ENCODE measurements at places on chromosomes 1 and 21. TPM values are rescaled to one million over a fixed set of nuclear protein-coding genes. Genes with fewer than 3 reads are reported as not detected.

GRCh38 chr21:45199201-45199600 is 88.5 kb downstream of the POFUT2 start:
- peaks cover 16% of the 10 kb centered on the region for H3K36me3 ChIP-seq
- DNase-seq, result no peak
- no peak overlapping the region for H3K4me3 ChIP-seq
- H3K4me1 ChIP-seq, result no peaks in the 10 kb centered on the region
- H3K27ac ChIP-seq, result no peak overlapping the region

DNA sequence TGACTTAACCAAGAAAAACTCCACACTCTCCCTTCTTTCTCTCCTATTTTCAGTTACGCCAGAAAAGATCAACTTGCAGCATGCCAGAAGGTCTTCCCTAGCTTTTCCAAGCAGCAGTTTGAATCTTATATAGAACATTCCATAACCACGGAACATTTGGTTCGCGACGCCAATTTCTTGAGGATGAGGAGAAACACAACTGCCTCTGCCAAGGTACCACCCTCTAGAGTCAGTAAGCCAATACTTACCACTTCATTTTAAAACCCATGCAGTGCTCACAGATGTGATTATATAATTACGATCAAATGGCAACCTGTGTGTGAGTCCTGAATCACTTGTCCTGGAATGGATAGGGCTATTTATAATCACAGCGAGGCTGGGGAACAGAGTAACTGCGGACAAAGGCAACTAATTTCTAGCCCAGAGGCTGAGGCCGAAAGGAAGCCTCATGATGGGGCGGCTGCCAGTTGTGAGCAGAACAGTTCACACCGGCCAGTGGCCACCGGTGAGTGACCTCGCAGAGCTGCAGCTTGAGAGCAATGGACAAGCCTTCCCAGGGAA is 43.2 kb upstream of the BACE2 start:
- H3K27ac ChIP-seq, result no peak overlapping the region
- no peaks in the 10 kb centered on the region for H3K27me3 ChIP-seq
- H3K4me1 ChIP-seq, result no peaks in the 10 kb centered on the region
- no peak overlapping the region for H3K4me3 ChIP-seq

DNA sequence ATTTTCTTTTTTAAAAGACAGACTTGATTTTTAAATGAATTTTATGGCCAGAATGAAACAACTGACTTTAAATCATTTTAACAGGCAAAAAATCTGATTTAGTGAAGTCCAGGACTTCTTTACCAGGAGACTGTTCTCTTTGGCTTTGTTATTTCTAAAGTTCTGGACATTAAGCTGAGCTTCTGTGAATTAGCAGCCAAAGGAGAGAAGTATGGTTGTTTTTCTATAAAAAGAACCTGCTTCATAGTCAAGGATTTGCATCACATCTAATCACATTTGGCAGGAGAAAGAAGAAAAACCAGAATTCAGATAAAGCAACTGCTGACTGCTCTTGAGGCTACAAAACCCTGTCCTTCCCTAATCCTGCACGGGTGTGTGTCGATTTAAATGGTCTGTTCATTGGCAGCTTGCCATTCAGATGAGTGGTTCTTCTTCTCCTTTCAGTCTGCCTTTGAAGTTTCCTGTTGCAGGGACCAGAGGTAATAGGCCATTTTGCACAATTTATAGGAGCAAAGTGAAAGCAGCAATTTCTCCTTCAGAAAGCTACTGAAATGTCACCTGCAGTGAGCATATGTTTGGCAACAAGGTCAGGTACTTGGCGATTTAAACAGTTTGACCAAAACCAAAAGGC is 215.4 kb downstream of the OLFM3 start:
- no peaks in the 10 kb centered on the region for H3K4me1 ChIP-seq
- no peak overlapping the region for H3K4me3 ChIP-seq
- H3K36me3 ChIP-seq, result no peaks in the 10 kb centered on the region
- no peaks in the 10 kb centered on the region for H3K27me3 ChIP-seq
- peak; percentile 41 for DNase-seq

DNA sequence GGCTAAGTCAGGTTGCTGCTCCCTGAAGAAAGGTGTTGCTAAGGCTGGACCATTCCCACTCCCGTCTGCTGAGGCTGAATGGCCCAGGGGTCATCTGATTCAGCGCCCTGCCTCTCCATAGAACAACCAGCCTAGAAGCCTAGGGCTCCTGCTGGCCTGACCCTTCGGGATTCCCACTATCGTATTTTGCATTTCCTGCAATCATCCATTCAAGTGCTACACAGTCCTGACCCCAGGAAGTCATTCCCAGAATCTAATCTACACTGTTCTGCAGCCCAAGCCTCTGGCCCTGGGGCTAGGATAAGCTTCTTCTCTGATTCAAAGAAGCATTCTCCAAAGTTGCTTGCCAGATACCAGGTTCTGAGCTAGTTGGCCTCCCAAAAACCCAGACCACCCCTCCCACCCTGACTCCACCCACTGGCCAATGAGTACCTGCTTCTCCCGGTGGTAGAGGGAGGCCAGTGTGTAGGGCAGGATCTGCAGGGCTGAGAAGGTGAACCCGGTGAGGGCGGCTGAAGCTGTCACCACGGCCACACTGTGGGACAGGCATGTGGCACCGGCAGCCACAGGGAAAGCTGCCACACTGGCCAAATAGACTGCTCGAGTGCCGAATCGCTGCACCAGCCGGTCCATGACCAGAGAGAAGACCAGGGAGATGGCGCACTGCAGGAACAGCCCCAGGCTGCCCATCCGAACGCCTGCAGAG is 18.7 kb downstream of the SLC45A3 start:
- no peaks in the 10 kb centered on the region for H3K27me3 ChIP-seq
- H3K4me3 ChIP-seq, result no peak overlapping the region
- no peak for DNase-seq

DNA sequence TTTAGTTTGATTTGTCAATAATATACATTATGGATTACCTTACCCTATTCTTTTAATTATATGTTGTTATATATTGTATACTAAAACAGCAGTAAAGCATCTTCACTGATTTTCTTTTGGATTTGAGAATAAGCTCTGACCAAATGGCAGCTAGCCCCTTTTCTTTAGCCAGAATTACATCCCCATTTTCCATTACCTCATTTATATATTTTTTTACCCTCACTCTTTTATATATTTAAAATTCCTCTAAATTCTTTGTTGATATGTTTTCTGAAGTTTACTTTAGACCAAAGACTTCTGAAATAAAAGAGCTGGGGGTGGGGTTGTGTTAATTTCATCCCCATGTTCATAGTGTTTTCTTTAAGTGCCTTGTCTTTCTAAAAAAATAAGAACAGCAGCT is 24.6 kb downstream of the ANGPTL1 start:
- H3K4me1 ChIP-seq, result no peaks in the 10 kb centered on the region
- no peaks in the 10 kb centered on the region for H3K36me3 ChIP-seq
- no peaks in the 10 kb centered on the region for H3K27me3 ChIP-seq
- H3K27ac ChIP-seq, result no peak overlapping the region

GRCh38 chr21:32770871-32771523 is 558 bp downstream of the PAXBP1 start:
- H3K27ac ChIP-seq, result peak overlapping the region; percentile 95
- H3K36me3 ChIP-seq, result peaks cover 17% of the 10 kb centered on the region
- H3K4me3 ChIP-seq, result peak overlapping the region; percentile 93
- DNase-seq, result peak; percentile 61
- H3K4me1 ChIP-seq, result peaks cover 18% of the 10 kb centered on the region

GRCh38 chr21:27057997-27058396 is 91.1 kb upstream of the ADAMTS5 start:
- H3K36me3 ChIP-seq, result no peaks in the 10 kb centered on the region
- DNase-seq, result no peak
- no peak overlapping the region for H3K27ac ChIP-seq

DNA sequence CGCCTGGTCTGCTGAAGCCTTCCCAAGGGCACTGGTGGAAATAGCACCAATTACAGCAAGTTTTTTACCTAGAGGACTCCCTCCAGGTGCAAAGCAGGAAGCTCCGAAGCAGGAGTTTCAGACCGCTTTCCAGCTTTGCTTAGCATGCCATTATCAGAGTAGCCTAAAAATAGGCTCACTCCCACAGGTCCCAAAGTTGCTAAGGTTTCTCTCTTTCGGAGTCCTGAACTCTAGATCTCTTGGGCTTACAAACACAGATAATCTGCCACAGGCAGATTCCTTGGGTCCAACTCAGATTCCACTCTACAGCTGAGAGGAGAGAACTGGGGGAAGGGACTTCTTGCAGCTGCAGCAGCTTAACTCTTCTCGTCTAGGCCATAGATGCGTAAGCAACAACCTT is 22.5 kb downstream of the ZMYND12 start:
- H3K36me3 ChIP-seq, result no peaks in the 10 kb centered on the region
- no peaks in the 10 kb centered on the region for H3K4me1 ChIP-seq
- no peak for DNase-seq
- no peak overlapping the region for H3K27ac ChIP-seq
- H3K4me3 ChIP-seq, result no peak overlapping the region
- no peaks in the 10 kb centered on the region for H3K27me3 ChIP-seq

- H3K27me3 ChIP-seq, result no peaks in the 10 kb centered on the region
- no peak overlapping the region for H3K4me3 ChIP-seq
- H3K4me1 ChIP-seq, result no peaks in the 10 kb centered on the region
- DNase-seq, result no peak
These were observed 126.9 kb upstream of the GRIK3 start for GRCh38 chr1:37161171-37161570.

GRCh38 chr1:15718199-15718601 is 17.9 kb upstream of the SLC25A34 start:
- H3K27ac ChIP-seq, result peak overlapping the region; percentile 34
- no peak for DNase-seq
- peaks cover 48% of the 10 kb centered on the region for H3K36me3 ChIP-seq

DNA sequence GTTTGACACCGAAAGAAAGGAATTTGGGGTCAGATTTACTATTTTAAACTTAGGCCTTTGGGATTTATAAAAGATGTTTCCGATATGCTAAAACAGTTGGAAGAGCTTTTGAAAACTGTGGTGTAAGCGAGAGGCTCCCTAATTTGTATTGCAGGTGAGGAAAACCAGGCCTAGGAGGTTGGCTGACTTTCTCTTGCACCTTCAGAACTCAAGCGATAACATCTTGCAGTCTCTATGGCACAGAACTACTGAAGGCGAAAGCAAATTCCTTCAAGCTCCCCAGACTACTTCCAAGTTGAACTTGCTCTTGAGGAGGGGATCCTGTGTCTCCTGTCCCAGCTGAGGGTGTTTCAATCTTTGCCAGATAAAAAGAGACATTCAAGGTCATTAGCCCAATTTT is 685.7 kb downstream of the ADGRL2 start:
- H3K36me3 ChIP-seq, result no peaks in the 10 kb centered on the region
- no peak overlapping the region for H3K27ac ChIP-seq
- no peak for DNase-seq
- peaks cover 3% of the 10 kb centered on the region for H3K4me1 ChIP-seq
- no peaks in the 10 kb centered on the region for H3K27me3 ChIP-seq
- no peak overlapping the region for H3K4me3 ChIP-seq

GRCh38 chr1:234310460-234310817 is 62.8 kb upstream of the COA6 start:
- H3K4me3 ChIP-seq, result no peak overlapping the region
- H3K27ac ChIP-seq, result no peak overlapping the region
- H3K36me3 ChIP-seq, result no peaks in the 10 kb centered on the region
- no peaks in the 10 kb centered on the region for H3K27me3 ChIP-seq

DNA sequence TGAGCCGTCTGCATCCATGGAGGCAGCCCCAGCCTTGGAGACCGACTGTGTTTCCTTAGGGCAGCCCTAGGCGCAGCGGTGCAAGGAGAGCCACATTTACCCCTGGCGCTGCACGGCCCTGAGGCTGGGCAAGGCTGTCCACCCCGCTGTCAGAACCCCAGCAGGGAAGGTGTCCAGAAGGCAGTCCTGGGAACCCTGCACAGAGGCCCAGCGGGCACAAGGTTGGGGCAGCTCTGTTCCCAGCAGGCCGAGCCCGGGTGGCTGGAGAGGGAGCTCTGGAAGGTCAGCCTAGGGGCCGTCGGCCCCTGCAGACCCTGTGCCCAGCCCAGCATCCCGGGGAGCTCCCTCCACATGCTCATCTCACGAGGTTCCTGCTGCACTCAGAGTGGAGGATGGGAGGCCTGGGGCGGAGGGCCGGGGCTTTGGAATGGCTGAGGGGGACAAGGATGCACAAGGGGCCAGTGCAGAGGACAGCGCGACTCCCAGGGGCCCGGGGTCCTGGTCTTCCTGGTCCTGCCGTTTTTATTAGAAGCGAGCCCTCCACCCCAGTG is 19.9 kb upstream of the SAMD11 start:
- no peak overlapping the region for H3K4me3 ChIP-seq
- no peak for DNase-seq
- no peak overlapping the region for H3K27ac ChIP-seq
- no peaks in the 10 kb centered on the region for H3K36me3 ChIP-seq
- peaks cover 28% of the 10 kb centered on the region for H3K4me1 ChIP-seq

The CTSK gene
- 11.8 TPM for total RNA-seq

The TMOD4 gene
- not detected for total RNA-seq

The BCL2L15 gene
- 6.2 TPM for total RNA-seq

The CFHR3 gene
- not detected for total RNA-seq

The FMO1 gene
- total RNA-seq, result 1.3 TPM

The ZBTB8A gene
- total RNA-seq, result 5.1 TPM

The CATSPER4 gene
- not detected for total RNA-seq

Data from upper lobe of left lung (tissue), 6 donors.